ENCODE measurements at places on chromosomes 1 and 21. TPM values are rescaled to one million over a fixed set of nuclear protein-coding genes. Genes with fewer than 3 reads are reported as not detected.

DNA sequence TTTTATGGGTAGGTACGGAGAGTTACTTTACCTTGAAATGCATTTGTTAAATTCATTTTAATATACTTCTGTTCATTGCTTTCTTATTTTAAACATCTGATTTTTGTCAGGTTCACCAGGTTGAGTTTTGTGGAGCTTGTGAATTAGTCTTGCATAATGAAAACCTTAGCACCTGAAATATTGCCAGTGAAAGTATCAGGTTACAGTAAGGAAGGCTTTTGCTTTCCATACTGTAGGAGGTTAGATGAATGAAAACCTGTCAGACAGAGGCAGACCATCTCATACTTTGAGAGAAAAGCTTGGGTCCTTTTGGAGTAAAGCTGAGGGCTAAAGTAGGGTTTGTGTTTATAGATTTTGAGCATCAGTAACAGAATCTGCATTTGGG is 34.7 kb downstream of the THRAP3 start:
- DNase-seq: no peak

Gene AMIGO1
- 2.4 TPM for polyA plus RNA-seq

Gene SLC16A4
- polyA plus RNA-seq: 0.20 TPM

GRCh38 chr21:29230551-29231261 is 68.0 kb upstream of the BACH1 start:
- no peak for DNase-seq

DNA sequence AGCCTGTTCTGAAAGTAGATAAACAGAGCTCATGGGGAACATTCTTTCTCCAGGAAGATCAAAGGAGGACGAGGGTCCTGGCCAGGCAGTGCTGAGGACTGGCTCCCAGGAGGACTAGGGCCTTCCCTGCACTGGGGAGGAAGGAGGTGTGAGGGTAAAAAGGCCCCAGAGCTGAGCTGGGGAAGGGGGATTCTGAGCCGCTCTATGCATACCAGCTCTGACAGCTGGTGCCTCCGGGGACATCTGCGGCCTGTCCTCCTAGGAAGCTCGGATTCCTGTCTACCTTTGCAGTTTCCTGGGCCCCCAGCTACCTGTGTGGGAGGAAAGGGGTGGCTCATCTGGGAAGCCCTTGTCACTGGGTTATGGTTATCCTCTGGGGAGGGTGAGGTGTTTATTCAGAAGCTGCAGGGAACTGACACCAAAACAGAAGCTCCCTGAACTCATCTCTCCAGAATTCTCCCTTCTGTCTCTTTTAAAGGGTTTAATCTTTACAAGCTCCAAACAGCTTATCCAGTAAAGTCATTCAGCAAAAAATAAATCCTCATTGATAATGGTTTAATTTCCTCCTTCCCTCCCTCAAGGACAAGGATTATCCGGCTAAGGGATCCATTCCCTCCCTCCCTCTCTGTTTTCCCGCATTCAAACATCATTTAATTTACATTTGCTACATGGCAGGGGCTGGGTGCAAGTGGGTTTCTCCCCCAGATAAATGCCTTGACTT is 31.0 kb downstream of the NENF start:
- no peak for DNase-seq

Gene SZRD1
- polyA plus RNA-seq: 108 TPM

Gene HHAT
- 0.51 TPM for polyA plus RNA-seq

- DNase-seq: no peak
Observed at GRCh38 chr1:102435483-102435882, 438.8 kb upstream of the OLFM3 start.

- DNase-seq: no peak
Observed at GRCh38 chr1:20266642-20267041, 24.0 kb upstream of the VWA5B1 start.

DNA sequence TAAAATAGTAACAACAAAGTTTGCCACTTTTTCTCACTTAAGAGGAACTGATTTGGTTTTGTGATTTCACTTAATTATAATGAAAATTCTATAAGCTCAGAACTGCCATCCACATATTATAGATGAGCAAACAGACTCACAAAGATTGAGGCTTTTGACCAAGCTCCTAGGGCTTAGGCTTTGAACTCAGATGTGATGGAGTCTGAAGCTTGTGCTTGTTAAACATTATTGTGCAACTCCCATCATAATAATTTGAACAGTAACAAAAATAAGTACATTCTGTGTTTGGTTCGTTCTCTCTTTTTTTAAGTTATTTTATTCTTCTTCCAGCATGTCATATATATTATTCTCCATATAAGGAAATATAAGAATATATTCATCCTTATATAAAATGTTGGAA is 403.4 kb downstream of the PTPRC start:
- no peak for DNase-seq

- DNase-seq: no peak
Observed at GRCh38 chr1:83905315-83905907, 93.5 kb downstream of the TTLL7 start.

DNA sequence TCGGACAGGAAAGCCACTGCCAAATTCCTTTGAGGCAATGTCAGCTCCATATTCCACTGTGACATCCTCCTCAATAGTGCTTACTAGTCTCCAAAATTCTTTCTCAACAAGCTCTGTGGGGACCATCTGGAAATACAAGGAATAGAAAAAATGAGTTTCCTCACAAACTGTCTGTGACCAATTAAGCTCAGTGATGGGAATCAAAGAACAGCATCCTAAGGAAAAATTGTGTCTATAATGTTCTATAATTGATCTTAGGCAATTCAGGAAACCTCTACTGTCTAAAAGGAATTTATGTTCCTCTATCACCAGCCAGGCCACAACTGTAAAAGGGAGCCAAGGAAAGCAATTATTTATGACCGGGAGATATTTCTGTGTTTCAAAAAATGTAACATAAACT is 46.1 kb upstream of the SYT2 start:
- no peak for DNase-seq

Gene MTF2
- polyA plus RNA-seq: 32.9 TPM

GRCh38 chr1:232927830-232928505 is 22.4 kb upstream of the NTPCR start:
- DNase-seq: no peak

Gene EPHX1
- polyA plus RNA-seq: 47.6 TPM

GRCh38 chr1:34606504-34606903 is 148.3 kb upstream of the GJB5 start:
- no peak for DNase-seq

DNA sequence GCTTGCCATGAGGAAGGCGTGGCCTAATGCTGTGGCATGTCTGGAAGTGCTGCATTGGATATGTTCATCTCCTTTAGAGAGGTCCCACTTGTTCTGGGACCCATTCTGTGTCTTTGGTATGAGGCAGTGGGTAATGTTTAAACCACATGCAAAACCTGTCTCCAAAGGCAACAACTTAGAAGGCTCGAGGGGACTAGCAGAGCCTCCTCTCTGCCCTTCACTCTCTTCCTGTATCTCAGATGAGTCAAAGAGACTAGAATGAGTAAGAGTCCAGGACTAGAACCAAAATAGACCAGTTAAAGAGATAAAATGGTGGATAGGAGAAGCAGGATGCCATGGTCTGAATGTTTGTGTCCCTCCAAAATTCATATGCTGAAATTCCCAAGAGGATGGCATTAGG is 220.8 kb upstream of the KIAA0040 start:
- no peak for DNase-seq

DNA sequence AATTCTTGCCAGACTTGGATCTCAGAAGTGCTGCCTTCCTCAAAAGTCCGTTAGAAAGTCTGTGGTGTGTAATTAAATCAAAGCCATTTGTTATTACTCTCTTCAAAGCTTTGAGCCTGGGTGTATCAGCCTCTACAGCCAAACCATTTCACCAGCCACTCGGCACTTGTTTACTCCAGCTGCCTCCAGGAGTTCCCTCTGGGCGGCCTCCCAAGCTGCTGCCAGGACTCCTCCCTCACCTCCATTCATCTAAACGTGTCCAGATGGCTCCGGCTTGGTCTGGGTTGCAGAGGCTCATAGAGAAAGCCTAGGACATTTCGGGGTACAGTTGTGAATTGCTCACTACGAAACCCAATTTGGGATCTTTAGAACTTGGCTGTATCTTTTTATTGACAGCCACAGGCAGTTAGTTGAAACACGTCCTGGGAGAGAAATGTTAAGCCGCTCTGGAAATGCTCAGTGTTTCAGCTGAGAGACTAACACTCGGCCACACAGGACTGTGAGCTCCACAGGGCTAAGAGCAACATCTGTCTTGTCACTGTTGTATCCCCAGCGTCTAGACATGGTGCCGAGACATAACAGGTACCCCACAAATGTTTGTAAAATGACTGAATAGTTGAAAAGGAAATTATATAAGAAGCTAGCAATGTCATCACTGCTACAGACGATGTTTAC is 116.9 kb upstream of the NGF start:
- no peak for DNase-seq

DNA sequence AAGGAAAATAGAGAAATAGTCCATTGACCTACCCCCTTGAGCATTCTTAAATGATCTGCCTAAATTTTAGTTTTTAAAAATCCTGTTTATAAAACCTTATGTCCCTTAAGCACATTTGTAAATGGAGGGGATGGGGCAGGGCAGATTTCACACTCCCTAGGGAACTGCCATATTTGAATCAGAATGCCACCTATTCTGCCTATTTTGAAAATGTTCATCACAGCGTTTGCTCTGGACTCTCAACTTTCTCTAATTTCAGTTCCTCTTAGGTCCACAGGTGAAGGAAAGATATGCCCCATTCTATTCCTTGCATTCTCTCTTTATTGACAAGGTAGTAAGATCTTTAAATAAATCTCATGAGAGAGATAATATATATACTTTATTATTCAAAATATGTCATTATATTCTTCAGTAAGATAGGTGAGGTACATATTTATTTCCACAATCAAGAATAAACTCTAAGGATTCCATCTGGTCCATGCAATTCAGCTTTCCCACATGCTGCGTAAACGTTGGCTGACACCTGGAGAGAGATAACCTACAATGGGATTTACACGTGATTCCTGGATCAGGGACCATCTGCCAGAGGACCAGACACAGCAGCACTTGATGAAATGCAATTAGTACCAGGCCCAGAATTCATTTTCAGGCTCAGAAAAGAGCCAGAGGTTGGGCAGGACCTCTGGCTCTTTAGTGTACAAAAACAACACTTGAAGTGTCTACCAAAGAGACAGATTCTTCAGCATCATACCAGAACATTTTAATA is 1.2 kb upstream of the LPGAT1 start:
- DNase-seq: no peak

DNA sequence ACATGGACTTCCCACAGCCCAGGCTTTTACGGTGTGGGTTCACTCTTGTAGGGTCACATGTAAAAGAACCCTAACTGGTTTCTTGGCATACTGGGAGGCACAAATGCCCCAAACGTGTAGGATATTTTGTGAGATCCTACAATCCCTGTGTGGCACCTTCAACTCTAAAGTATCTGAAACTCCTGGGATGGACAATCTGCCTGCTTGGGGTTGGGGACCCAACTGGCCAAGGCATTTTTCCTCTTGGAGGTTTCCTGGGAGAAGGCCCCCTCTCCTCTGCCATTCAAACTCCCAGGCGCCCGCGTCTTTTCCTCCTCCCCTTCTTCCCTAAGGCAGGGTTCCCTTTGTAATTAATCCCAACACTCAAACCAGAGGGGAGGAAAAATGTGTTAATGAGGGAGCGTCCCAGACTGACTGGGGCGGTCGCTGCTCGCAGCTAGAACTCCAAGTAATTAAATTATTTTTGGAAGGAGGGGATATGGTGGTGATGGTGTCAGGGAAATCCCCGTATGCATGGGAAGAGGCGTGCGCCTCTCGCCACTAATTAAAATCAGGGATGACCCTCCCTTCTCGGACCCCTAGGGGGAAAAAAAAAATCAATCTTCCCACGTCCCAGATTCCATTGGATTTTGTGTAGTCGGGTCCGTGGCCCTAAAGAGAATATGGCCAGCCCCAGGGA is 681 bp upstream of the VANGL2 start:
- DNase-seq: no peak

DNA sequence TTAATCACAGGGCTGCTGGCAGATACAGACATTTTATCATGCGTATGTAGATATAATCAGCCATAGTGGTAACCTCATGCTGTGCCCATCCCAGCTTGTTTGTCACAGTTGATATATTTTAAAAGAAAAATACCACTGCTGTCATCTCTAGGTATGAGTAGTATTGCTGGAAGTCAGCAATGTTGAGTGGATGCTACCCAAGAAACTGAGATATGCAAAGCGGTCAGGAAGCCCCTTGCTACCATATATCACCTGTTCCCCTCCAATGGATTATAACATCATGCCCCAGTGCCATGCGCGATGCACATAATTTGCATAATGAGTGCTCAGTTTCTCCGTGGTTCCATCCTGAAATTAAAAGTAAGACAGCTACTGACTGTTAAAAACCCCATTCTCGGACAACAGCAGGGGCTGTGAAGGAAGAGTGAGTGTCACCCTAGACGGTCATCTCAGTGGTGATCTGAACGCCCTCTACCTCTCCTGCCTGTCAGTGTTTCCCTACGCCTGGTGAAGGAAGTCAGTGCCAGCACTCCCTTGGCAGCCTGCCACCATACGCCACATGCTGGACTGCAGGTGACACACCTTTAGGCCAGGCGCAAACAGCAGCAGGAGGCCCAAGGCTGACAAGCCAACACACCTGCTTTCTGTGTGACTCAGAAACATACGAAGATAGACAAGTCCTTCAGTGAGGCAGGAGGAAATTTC is 2.7 kb downstream of the IL10RB start:
- DNase-seq: no peak

Gene HFM1
- polyA plus RNA-seq: 0.23 TPM

DNA sequence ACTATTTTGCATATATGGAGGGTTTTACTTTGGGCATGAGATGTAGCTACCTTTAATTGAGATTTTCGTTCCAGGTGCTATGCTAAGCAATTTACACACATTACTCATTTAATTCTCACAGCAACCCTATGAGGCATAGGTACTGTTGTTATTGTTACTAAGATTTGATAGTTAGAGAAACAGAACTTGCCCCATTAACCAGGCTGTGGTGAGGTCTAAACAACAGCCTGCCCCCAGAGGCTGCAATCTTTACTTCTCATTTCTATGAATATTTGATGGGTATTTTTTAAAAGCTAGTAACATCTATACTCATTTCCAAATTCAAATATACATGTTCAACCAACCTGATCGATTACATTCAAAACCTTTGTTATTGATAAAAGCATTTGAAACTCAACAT is 155.6 kb downstream of the GALNT2 start:
- DNase-seq: no peak

GRCh38 chr1:110645821-110646735 is 28.7 kb downstream of the KCNA3 start:
- no peak for DNase-seq

Gene SERTAD4
- 0.54 TPM for polyA plus RNA-seq
